ENCODE measurements at places on chromosomes 11 and 22. TPM values are rescaled to one million over a fixed set of nuclear protein-coding genes. Genes with fewer than 3 reads are reported as not detected.

The APOC3 gene
- polyA plus RNA-seq, result not detected

The MMP11 gene
- 0.20 TPM for polyA plus RNA-seq

The ZNF215 gene
- 3.3 TPM for polyA plus RNA-seq

The OR56A5 gene
- polyA plus RNA-seq, result not detected

The EMID1 gene
- polyA plus RNA-seq, result not detected

The PIWIL4 gene
- 0.37 TPM for polyA plus RNA-seq

The MYEOV gene
- polyA plus RNA-seq, result 1.5 TPM

The DRD4 gene
- polyA plus RNA-seq, result not detected

The APOL1 gene
- polyA plus RNA-seq, result 3.7 TPM

The KCNK4 gene
- not detected for polyA plus RNA-seq

The KRTAP5-10 gene
- not detected for polyA plus RNA-seq

The OR4C11 gene
- not detected for polyA plus RNA-seq

The XKR3 gene
- polyA plus RNA-seq, result not detected

The CALCA gene
- polyA plus RNA-seq, result not detected

The GSTT2 gene
- 0.75 TPM for polyA plus RNA-seq

The GGTLC3 gene
- not detected for polyA plus RNA-seq

The MAPK8IP1 gene
- 0.83 TPM for polyA plus RNA-seq

The ROM1 gene
- 1.9 TPM for polyA plus RNA-seq

The ANKRD42 gene
- 11.0 TPM for polyA plus RNA-seq

The KLHDC7B gene
- polyA plus RNA-seq, result not detected

The FREY1 gene
- 0.32 TPM for polyA plus RNA-seq

The SYT12 gene
- 0.09 TPM for polyA plus RNA-seq

The KCTD21 gene
- polyA plus RNA-seq, result 14.9 TPM

The P2RX3 gene
- polyA plus RNA-seq, result not detected

Measured in keratinocyte (primary cell).